ENCODE measurements at places on chromosomes 12 and 14. TPM values are rescaled to one million over a fixed set of nuclear protein-coding genes. Genes with fewer than 3 reads are reported as not detected.
A peak's percentile ranks its signal among the peaks of the same experiment; 100 is the strongest.

DNA sequence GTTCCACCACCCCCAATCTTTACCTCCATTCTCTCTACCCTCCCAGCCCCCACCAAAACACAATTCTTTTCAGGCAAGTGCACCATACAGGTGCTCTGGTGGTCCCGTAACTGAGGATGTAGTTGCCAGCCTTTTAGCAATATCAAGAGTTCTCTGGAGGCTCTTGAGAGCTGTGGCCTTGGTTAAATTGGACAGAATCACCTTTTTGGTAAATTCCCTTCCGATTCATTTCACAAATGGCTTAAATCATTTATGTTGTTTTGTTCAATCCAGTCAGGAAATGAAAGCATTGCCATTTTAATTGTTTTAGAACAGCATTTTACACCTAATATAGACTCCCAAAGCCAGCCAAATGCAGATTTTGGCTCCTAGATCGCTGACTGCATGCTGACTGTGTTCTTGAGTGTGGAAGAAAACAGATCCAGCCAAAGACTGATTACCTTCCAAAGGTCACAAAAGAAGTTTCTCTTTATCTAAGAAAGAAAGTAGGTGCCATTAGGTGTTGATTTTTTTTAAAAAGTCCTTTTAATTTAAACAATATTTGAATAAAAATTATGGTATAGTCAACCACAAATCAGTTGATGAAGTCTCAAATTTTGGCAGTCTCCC lies 25.6 kb downstream of the CRADD start:
- H3K4me3 ChIP-seq, result no peak overlapping the region
- no peaks in the 10 kb centered on the region for H3K27me3 ChIP-seq
- no peak for DNase-seq
- no peak overlapping the region for H3K27ac ChIP-seq

DNA sequence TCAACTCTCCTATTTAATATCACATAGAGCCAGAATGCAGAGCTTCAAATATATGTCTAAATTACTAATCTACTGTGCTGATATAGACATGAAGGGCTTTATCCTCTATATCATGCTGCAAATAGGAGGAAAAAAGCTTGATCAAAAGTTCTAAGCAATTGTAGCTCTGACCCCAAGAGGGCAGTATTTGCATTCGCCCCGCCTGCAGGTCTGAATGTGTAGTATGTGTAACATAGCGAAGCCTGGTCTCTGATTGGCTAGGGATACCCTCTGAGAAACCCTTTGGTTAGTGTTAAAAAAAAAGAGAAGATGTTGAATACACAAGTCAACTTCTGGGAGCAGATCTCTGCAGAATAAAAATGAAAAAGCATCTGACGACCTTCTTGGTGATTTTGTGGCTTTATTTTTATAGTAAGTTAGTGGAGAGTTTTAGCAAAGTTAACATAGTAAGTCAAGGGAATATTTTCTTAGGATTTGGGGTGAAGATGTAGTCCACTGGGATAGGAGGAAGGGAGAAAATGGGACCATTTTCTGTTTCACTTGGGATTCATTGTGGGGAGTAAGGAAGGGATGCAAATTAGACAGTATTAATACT lies 151.6 kb upstream of the OR4E1 start:
- peak; percentile 64 for DNase-seq
- H3K4me3 ChIP-seq, result peak overlapping the region; percentile 60
- peak overlapping the region; percentile 60 for H3K27ac ChIP-seq

DNA sequence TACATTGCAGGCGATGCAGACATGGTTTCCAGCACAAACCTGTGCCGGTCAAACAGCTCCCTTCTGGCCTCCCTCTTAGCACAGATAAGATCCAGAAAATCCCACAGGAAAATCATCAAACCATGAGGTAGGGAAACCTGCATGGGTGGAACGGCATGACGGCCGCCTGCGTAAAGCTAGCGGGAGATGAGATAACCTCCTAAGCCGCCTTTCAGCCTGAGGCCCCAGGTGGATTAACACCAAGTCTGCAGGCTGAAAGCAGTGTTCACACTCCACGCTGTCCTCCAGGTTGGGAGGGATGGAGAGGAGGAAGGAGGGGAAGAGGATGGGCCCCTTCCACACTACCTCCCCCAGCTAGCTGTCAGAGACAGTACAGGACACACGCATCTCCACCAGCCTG lies 63.8 kb downstream of the TSPAN11 start:
- no peak for DNase-seq
- H3K4me3 ChIP-seq, result no peak overlapping the region
- no peaks in the 10 kb centered on the region for H3K27me3 ChIP-seq
- H3K4me1 ChIP-seq, result peaks cover 2% of the 10 kb centered on the region

GRCh38 chr14:64220056-64220455 lies 74.1 kb downstream of the ESR2 start:
- no peak overlapping the region for H3K4me3 ChIP-seq
- DNase-seq, result no peak
- peaks cover 5% of the 10 kb centered on the region for H3K4me1 ChIP-seq
- H3K36me3 ChIP-seq, result peaks cover 39% of the 10 kb centered on the region

- no peaks in the 10 kb centered on the region for H3K27me3 ChIP-seq
- H3K27ac ChIP-seq, result no peak overlapping the region
- DNase-seq, result no peak
- no peaks in the 10 kb centered on the region for H3K4me1 ChIP-seq
- peaks cover 25% of the 10 kb centered on the region for H3K36me3 ChIP-seq
Observed at GRCh38 chr12:57796996-57797395, 14.4 kb downstream of the TSFM start.

DNA sequence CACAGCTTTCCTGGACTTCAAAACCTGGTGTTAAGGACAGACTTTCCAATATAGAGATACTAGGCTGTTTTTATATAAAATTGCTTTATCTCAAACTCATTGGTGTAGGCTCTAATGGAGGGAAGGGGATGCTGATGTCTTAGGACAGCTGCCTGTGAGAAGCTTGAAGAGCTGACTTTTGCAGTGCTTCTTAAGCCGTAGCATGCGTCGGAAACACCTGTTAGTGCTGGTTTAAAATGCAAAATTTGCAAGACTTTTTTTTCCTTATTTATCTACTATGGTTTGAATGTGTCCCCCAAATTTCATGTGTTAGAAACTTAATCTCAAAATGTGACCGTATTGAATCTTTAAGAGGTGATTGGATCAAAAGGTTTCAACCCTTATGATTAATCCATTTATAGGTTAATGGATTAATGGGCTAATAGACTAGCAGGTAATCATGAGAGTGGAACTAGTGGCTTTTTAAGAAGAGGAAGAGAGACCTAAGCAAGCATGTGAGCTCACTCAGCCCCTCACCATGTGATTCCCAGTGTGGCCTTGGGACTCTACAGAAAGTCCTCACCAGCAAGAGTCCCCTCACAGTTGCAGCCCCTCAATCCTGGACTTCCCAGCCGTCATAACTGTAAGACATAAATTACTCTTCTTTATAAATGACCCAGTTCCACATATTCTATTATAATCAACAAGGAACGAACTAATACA lies 60.9 kb upstream of the FUT8 start:
- H3K4me3 ChIP-seq, result no peak overlapping the region
- H3K36me3 ChIP-seq, result peaks cover 55% of the 10 kb centered on the region
- no peak overlapping the region for H3K27ac ChIP-seq
- DNase-seq, result no peak
- no peaks in the 10 kb centered on the region for H3K27me3 ChIP-seq

- H3K36me3 ChIP-seq, result no peaks in the 10 kb centered on the region
- peaks cover 20% of the 10 kb centered on the region for H3K4me1 ChIP-seq
- H3K27me3 ChIP-seq, result peaks cover 38% of the 10 kb centered on the region
- no peak for DNase-seq
Observed at GRCh38 chr12:42473130-42473529, 116.4 kb downstream of the PRICKLE1 start.

DNA sequence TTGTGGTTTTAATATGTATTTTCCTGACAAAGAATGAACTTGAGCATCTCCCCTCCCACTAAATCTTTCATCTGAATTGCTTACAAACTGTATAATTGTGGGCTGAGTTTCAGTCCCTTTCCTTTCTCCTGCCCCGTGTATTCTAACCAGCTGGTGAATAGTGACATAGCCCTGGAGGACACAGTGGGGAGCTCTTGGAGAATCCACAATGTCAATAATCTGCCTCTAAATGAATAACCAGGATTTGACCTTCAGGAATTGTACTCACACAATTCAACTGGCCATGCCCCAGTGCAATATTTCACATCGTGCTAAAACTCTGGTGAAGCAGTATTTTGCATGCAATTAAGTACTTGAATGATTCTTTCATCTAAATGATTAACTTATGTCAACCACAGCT lies 177.2 kb downstream of the C12orf42 start:
- no peak overlapping the region for H3K27ac ChIP-seq
- no peak for DNase-seq
- H3K36me3 ChIP-seq, result peaks cover 1% of the 10 kb centered on the region
- H3K4me1 ChIP-seq, result no peaks in the 10 kb centered on the region

DNA sequence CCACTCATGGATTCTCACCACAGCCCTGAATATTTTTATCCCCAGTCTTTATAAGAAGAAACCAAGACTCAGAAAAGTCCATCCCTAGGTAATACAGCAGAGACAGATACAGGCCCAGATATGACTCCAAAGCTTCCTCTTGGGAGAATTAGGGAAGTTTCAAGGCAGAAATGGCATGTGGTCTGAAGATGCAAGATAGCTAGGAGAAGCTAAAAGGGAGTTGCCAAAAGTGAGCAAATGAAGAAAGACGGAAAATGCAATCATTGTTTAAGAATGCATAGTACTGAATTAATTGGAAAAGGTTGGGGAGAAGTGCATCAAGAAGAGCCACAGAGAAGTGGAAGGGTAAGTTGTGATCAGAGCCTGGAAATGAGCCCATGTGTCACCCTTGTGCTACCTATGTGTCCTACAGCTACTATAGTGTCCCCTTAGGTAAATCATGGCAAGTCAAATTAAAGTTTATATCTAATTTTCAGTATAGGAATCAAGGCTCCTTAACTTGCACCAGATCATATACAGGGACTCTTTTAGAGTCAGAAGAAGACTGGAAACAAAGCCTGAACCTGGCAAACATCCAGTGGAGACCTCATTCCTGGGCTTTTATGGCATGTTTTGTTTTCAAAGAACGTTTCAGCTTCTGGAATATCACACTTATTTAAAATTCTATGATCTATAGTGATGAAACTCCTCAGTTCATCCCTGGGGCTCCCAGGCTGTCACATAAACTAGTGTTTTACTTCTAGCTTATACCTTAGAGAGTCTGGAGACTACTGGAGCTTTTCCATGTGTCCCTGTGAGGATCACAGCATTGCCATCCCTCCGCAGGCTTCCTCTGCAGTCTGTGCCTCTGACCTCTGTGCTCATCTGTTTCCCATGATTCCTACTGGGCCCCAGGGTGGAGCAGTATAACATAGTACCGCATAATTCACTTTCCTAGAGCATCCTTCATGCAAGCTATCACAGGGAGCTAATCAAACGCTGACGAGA lies 189.0 kb upstream of the CDKN3 start:
- H3K27ac ChIP-seq, result no peak overlapping the region
- H3K4me1 ChIP-seq, result no peaks in the 10 kb centered on the region

- H3K36me3 ChIP-seq, result no peaks in the 10 kb centered on the region
- H3K4me1 ChIP-seq, result no peaks in the 10 kb centered on the region
- H3K27me3 ChIP-seq, result no peaks in the 10 kb centered on the region
- no peak overlapping the region for H3K27ac ChIP-seq
- H3K4me3 ChIP-seq, result no peak overlapping the region
Observed at GRCh38 chr14:100784523-100785337, 41.2 kb upstream of the MEG3 start.

GRCh38 chr12:107929436-107929835 lies 154.9 kb downstream of the ASCL4 start:
- no peak overlapping the region for H3K27ac ChIP-seq
- H3K4me3 ChIP-seq, result no peak overlapping the region
- no peak for DNase-seq
- no peaks in the 10 kb centered on the region for H3K36me3 ChIP-seq
- H3K4me1 ChIP-seq, result no peaks in the 10 kb centered on the region

DNA sequence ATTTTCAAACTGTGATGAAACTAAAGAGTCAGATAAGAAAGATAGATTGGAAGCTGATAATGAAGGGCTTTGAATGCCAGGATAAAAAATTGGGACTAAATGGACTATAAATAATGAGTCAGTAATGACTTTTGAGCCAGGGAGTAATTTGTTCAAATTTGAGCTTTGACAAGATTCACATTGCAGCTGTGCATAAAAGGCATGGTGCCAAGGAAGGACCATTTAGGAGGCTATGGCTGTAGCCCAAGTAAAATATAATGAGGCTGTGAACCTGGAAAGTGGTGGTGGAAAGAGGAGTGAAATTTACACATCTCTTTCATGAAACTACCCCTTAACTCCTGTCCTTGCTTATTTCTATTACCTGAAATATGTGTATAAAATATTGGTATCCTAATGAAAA lies 218.5 kb downstream of the SLC6A15 start:
- no peaks in the 10 kb centered on the region for H3K27me3 ChIP-seq
- no peaks in the 10 kb centered on the region for H3K36me3 ChIP-seq
- no peak overlapping the region for H3K27ac ChIP-seq
- no peak overlapping the region for H3K4me3 ChIP-seq

GRCh38 chr12:117472983-117473382 lies 111.6 kb upstream of the NOS1 start:
- H3K36me3 ChIP-seq, result no peaks in the 10 kb centered on the region
- no peak for DNase-seq
- no peaks in the 10 kb centered on the region for H3K27me3 ChIP-seq
- no peak overlapping the region for H3K4me3 ChIP-seq
- no peaks in the 10 kb centered on the region for H3K4me1 ChIP-seq

DNA sequence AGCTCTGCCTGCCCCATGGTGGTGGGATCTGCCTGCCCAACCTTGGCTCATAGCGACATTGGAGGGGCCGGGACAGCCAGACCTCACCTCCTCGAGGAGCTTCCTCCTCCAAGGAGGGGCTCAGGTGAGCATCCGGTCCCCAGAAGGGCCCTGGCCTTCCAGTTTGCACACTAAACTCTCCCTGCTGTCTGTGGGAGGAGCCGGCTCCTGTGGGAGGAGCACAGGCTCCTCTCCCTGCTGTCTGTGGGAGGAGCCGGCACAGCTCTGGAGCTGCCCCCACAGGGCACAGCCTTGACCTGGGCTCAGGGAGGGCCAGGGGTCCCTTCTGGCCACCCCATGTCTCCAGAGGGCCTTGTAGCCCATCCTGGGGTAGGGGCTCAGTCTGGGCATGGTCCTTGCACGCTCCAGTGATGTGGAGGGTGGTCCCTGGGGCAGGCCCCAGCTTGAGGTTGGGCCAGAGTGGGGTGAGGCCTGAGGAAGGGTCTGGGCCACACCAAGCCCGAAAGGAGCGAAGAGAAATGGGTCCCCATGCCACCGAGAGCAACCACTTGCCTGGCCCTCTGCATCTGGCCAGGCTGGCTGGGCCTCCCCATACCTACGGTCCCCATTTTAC lies 147.5 kb upstream of the C14orf180 start:
- no peak overlapping the region for H3K27ac ChIP-seq
- no peaks in the 10 kb centered on the region for H3K4me1 ChIP-seq

The LALBA gene
- total RNA-seq, result not detected

The KHNYN gene
- total RNA-seq, result 81.2 TPM

The ITGA7 gene
- 4.4 TPM for total RNA-seq

The TAMALIN gene
- total RNA-seq, result 2.2 TPM

The C14orf132 gene
- 0.20 TPM for total RNA-seq

The PSMB5 gene
- 66.7 TPM for total RNA-seq

The CACNA1C gene
- total RNA-seq, result 0.14 TPM

Data from activated CD8-positive, alpha-beta memory T cell treated with anti-CD3 and anti-CD28 coated beads, Interleukin-2, amount 10 ng/mL, durations not matched to agents 7 days and 5 days (primary cell).